ENCODE measurements at places on chromosomes 3 and 15.

GRCh38 chr3:9022305-9023225 lies 59.3 kb upstream of the RAD18 start:
- no peak for DNase-seq

GRCh38 chr3:17423786-17424536 lies 318.5 kb downstream of the TBC1D5 start:
- no peak for DNase-seq

DNA sequence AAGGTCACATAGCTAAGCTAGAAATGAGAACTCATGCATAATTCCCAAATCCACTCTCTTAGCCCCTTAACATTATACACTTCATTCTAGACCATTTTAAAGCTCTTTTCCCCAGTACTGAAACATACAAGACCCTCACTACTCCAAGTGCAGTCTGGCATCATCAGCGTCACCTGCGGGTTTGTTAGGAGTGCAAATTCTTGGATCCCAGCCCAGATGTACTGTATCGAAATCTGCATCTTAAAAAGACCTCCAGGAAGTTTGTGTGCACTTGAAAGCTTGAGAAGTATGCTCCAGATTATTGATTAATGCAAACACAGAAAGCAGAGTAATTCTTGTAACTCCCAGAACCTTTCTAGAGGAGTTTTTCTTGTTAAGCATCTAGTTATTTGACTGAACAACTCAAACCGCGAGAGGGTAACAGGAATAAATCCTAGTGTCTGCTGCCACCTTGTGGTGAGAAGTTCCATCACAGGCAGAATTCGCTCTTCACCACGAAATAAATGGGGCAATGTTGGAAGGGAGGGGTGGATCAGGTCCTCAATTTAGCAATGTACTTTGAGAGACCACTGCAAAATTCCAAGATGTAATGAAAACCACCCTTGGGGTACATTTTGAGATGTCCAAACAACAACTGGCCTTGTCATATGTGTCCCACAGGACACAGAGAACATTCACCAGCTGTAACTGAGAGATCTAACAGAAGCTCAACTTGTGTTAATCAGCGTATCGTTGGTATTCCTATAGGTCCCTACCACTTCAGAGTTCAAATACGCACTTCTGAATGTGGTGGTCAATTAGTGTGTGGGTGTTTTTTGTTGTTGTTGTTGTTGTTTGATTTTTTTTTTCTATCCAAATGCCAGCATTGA lies 583 bp upstream of the C3orf49 start:
- DNase-seq, result peak; percentile 24

- no peak for DNase-seq
Observed at GRCh38 chr3:158339638-158340037, 229.7 kb downstream of the RSRC1 start.

GRCh38 chr15:33874156-33874555 lies 94.1 kb upstream of the CHRM5 start:
- no peak for DNase-seq

DNA sequence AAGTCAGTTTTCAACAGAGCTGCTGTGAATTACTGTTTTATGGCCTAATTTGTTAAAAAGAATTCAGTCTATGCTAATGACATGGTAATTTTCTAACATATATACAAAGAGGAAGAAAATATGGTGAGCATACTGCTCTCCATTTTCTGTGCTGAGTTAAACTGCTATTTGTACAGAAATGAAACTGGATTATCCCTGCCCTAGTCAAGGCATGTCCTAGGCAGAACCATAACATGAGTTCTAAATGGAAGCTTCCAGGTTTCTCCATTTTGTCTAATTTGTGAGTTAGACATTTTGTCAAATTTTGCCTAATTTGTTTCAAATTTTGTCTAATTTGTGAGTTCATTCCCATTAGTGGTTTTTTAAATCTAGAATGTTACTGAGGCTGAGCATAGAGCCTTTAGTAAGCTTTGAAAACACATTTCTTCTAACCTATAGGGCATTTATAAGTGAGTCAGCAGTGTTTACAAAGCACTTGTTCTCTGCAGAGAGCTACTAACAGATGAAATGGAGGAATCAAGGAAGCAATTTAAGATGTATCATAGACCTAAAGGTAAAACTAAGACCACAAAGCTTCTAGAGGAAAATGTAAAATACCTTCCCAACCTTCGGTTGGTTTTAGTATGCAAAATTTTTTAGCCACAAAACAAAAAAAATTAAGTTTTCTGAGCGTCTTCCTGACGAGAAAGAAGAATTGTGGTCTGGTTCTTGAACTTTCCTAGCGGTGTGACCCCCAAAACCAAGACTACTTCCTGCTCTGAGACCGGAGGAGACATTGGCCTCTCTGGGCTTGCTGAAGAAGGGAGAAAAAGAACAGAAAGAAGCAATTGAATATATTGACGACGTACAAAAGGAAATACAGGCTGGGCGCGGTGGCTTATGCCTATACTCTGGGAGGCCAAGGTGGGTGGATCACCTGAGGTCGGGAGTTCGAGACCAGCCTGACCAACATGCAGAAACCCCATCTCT lies 9.8 kb downstream of the P2RY14 start:
- DNase-seq, result no peak

- peak; percentile 93 for DNase-seq
Observed at GRCh38 chr15:63504247-63504978, at the start of gene USP3. Gene USP3, plus strand, starts transcription at chr15:63504593. Its CDS starts 147 bp downstream, at chr15:63504740.

GRCh38 chr3:12483410-12483809 lies 870 bp upstream of the TSEN2 start:
- no peak for DNase-seq

- DNase-seq, result no peak
Observed at GRCh38 chr3:54817628-54818027, 110.2 kb downstream of the LRTM1 start.

- DNase-seq, result peak; percentile 34
Observed at GRCh38 chr3:171459137-171459941, 866 bp downstream of the TNIK start.

- no peak for DNase-seq
Observed at GRCh38 chr15:85751291-85752123, 43.2 kb downstream of the KLHL25 start.

DNA sequence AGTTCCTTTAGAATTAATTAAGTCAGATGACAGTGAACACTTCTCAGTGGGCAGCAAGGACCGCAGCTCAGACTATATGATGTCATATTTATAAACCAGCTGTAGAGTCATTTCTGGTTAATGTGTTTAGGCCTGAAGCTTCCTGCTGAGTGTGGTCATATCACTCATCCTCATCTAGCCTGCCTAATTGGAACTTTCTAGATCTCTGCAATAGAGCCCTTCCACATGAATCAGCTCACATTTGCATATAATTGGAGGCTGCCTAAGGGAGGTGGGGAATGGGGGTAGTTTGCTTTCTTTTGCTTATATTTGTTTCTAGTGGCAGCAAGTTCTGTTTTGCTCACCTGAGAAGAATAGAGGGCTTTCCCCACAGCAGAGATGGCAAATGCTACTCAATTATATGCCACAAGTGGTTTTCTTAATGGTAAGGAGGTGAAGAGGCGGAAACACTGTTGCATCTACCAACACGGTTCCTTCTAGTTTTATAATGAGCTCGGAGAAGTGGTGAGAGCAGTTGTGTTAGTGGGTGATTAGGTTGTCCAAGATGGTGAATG lies 148.1 kb downstream of the KLHL25 start:
- no peak for DNase-seq

GRCh38 chr15:52183562-52184173 lies 7.5 kb downstream of the GNB5 start:
- DNase-seq, result no peak

DNA sequence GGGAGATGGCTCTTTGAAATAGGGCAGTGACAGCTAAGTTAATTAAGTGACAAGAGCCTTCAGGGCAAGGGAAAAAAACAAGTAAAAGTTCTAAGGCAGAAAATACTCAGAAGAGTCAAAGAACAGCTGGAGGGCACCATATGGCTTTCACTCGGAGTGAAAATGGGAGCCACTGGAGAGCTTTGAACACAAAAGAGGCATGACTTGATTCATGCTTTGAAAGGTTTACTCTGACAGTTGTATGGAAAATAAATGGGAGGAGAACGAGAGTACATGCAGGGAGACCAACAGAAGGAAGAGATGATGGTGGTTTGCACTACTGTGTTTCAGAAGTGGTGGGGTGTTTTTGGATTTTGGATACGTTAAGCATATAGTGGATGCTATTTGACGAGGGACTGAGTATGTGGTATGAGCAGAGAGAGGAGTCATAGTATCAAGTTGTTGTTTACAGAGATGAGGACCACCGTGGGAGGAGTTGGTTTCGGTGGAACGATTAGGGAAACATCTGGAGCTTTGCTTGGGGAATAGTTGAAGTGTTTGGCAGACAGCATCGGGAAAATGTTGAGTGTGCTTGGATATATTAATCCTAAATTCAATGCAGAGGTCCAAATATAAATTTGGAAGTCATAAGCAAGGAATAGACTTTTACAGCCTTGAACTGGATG lies 411.5 kb downstream of the GABRG3 start:
- DNase-seq, result no peak

- DNase-seq, result no peak
Observed at GRCh38 chr3:13142552-13143380, 69.5 kb upstream of the IQSEC1 start.

GRCh38 chr3:194425399-194425798 lies 26.3 kb upstream of the GP5 start:
- no peak for DNase-seq

GRCh38 chr3:109355625-109356441 lies 18.5 kb upstream of the DPPA4 start:
- DNase-seq, result no peak

- no peak for DNase-seq
Observed at GRCh38 chr15:99257107-99257750, 5.9 kb downstream of the LRRC28 start.

- no peak for DNase-seq
Observed at GRCh38 chr3:136305879-136306278, 55.7 kb downstream of the PCCB start.

DNA sequence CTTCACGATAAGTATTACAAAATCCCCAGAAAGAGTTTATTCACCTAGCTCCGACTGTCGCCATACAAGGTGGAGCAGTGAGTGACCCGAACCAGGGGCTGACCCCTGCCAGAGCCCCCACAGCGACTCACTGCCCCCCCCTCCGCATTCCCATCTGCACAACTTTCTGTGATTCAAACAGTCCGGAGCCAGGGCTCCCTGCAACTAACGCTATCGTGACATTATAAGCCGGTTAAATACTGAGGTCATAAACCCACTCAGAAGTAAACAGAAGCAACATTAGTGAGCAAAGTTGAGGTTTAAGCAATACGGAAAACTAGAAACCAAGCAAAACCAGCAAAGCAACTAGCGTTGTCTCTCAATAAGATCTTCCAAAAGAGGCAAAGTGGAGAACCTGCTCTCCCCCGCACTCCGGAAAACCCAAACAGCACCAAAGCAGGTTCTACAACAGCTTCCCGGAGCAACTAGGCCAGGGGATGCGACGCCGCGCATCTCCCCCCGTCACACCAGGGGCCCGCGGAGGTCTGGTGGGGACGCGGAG lies 642 bp downstream of the SCAP start:
- DNase-seq, result no peak

- DNase-seq, result no peak
Observed at GRCh38 chr3:124730941-124731297, 667 bp downstream of the UMPS start.

- DNase-seq, result no peak
Observed at GRCh38 chr15:72907733-72908132, 124.2 kb upstream of the ADPGK start.

GRCh38 chr15:60945196-60945595 lies 283.9 kb downstream of the RORA start:
- peak; percentile 87 for DNase-seq

- DNase-seq, result no peak
Observed at GRCh38 chr3:124519591-124520194, 210.6 kb upstream of the UMPS start.

- no peak for DNase-seq
Observed at GRCh38 chr3:77541203-77541922, 501.5 kb downstream of the ROBO2 start.
